8988T (cell line): ENCODE measurements at places on chromosomes 7 and 10.

DNA sequence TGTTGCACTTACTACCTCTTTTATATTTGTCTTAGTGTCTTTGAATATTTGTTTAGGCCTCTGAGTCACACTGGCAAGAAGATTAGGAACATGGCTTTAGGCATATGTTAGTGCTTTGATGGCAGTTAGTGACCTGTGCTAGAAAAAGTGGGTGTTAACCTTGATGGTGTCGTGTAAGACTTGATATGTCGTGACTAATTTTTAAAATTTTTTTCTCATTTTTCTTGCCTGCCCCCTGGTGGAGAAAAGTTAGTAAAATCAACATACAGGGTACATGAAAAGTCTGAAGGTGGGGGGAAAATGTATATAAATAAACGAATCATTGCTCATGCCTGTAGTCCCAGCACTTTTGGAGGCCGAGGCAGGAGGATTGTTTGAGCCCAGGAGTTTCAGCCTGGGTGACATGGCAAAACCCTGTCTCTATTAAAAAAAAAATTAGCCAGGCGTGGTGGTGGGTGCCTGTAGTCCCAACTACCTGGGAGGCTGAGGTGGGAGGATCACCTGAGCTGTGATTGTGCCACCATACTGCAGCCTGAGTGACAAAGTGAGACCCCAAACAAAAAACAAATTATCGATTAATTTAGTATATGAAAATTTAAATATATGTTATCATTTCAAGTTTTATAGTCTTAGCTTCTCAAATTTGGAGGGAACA, 44.6 kb downstream of the TAX1BP1 start:
- DNase-seq = no peak

DNA sequence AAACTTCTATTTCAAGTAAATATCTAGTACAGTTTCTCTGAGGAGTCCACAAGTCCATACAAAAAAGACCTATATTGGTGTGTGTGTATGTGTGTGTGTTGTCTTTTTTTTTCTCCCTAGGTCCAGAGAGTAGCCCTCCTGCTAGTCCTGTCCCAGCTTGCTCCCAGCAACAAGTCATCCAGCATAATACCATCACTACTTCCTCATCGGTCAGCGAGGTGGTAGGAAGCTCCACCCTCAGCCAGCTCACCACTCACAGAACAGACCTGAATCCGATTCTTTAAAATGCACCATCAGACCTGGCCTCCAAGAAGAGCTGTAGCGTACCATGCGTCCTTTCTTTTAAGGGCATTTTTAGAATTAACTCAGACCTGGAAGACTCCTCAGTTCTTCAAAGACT, 139.1 kb downstream of the TRIL start:
- DNase-seq = no peak

GRCh38 chr7:73451780-73452398, 18.3 kb downstream of the FZD9 start:
- DNase-seq = no peak

DNA sequence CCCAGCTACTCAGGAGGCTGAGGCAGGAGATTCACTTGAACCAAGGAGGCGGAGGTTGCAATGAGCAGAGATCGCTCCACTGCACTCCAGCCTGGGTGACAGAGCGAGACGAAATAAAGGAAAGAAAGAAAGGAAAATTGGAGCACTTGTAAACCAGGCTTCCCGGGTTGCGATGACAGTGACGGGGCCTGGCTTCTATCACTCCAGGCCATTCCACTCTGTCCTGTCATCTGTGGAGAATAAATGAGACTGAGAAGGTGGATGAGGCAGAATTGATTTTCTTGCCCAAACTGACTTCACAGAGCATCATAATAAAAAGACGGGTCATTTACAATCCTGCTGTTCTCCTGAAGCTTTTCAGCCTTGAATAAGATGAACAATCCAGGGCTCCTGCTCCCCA, 12.1 kb upstream of the KPNA7 start:
- DNase-seq = no peak

DNA sequence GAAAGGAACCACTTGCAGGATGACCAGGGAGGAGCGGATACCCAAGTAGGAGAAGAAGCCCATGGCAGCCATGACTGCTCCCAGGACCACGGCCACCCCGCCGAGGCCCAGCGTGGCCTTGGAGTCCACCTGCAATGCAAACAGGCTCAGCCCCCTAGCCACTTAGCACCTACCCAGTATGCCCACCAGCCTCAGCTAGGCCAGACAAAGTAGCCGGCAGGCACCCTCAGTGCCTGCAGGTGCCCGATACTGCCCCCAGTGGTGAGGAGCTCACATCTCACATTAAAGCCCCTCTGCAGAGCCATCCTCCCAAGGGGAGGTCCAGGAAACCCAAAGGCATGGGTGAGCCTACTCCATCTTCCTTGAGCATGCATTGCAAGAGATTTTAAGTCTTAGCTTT, 6.6 kb downstream of the NPC1L1 start:
- peak; percentile 81 for DNase-seq

GRCh38 chr7:1972744-1973143, 260.0 kb downstream of the MAD1L1 start:
- no peak for DNase-seq

DNA sequence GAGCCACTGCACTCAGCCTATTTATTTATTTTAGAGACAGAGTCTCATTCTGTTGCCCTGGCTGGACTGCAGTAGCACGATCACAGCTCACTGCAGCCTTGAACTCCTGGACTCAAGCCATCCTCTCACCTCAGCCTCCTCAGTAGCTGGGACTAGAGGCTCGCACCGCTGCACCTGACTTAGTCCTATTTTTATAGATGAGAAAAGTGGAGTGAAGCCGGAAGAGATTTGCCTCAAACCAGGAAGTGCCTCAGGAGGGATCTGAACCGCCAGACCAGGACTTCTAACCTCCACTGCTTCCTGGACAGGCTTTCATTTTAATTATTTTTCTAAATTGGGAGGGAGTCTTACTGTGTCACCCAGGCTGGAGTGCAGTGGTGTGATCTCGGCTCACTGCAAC, 17.5 kb upstream of the CLIP2 start:
- no peak for DNase-seq

GRCh38 chr7:89731751-89732445, 422.4 kb upstream of the STEAP1 start:
- DNase-seq = no peak

DNA sequence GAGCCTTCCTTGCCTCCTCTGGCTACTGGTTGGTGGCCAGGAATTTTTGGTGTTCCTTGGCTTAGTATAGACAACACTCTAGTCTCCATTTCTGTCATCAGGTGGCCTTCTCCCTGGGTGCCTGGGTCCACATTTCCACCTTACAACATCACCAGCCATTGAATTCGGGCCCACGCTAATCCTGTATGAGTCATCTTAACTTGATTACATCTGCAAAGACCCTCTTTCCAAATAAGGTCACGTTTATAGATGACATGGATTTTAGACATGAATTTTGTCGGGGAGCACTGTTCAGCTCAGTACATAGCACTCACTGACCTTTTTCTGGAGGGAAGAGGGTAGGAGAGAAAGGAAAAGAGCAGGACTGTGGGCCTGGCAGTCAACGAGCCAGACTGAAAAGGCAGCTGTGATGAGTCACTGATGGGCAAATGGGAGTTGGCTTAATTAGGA, 39.4 kb downstream of the MMRN2 start:
- DNase-seq = no peak

- DNase-seq = no peak
Observed at GRCh38 chr10:115937768-115938056, 335.3 kb downstream of the GFRA1 start.

DNA sequence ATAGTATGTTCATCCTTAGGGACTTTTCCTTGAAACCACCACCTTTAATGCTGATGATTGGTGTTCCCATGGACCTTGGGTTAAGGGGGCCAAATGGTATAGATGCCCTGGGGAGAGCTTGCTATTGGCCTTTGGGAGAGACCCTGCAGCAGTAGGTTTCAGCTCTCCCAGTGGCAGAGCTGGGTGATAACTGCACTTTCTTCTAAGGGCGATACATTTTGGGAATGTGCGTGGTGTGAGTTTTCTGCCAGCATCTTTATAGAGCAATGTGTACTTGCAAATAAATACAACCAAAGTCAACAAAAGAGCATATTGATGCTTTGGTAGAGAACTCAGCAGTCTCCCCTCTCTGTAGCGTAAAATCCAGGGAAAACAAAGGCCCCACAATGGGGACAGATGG, 404.1 kb downstream of the PAXIP1 start:
- no peak for DNase-seq

DNA sequence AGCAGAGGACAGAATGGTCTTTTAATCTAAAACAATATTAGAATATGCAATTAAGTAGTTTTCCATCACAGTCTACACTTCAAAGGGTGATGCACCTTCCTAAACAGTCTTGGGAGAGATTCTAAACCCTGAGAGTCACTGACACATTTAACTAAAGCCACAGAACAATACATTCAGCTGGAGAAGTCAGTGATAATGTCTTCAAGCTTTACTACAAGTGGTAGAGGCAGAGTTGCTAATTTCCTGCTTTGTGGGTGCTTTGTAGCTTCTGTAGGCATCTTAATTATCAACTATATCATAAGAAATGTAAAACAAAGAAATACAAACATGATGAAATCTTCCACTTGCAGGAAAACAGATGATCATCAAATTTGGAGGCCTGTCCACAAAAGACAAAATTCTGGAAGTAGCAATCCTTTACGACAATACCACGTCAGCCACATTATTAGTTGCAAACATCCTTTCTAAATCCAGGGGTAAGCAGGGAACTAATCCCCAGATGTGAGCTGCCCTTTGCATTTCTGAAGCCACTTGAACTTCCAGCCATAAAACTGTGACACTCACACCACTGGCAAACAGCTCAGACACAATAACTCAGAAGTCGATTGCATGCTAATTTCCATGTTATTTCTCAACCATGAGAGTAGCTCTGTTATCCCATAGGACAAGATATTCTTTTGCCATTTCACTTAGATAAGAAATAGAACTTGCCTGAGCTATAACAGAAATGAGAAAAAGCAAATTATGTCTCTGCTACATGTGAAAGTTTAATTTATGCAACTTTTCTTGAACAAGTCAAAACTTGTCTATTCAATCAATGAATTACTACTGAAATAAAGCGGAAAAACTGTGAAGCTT, 212.2 kb downstream of the FAM107B start:
- no peak for DNase-seq

DNA sequence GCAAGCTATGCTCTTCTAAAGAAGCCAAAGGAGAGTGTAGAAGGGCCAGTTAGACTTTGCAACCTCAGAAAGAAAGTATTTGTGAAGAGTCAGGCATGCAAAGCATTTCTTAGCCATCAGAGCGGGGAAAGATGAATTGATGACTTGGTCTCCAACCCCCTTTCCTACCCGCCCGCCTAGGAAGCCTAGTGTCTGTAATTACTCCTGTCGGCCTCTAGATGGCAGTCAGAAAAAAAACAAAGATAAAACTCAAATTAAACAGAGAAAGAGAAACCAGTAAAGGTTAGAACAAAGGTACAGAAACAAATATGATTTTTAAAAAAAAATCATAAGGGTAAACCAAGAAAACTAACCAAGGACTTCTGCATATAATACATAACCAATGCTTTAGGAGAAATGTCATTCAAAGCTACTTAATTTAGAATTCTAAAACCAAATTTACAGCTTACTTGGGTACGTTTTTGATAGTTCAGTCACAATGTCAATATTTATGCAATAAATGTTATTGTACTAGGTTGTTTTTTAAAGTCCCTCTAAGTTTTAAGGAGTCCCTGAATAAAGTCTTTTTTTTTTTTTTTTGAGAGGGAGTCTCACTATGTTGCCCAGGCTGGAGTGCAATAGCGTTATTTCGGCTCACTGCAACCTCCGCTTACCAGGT, 97.6 kb downstream of the LYZL1 start:
- no peak for DNase-seq

DNA sequence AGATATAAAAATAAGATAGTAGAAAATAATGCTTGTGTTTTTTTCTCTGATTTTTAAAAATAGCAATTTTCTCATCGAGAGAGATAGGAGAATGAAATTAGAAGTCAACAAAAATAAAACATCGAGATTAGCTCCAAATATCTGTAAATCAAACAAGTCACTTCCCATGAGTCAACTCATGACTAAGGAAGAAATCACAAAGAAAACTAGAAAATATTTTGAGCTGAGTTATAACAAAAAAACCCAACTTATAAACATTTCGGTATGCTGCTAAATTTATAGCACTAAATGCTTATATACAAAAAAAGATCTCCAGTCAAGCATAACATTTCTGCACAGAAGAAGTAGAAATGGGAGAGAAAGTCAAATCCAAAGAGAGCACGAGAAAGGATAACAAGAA, 140.1 kb downstream of the ITGA8 start:
- no peak for DNase-seq

DNA sequence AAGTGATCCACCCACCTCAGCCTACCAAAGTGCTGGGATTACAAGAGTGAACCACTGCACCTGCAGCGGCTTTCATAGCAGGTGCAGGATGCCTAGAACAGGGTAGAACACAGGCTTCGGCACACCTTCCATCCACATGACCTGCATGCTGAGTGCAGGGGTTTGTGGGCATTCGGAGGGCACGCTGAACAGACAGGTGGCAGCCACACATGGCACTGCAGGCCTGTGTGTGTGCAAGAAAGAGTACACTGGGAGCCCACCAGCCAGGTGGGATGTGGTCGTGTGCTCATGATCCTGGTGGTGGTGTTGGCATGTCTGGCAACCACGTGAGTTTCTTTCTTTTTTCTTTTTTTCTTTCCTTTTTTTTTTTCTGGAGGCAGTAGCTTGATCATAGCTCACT, 38.4 kb downstream of the GRID2IP start:
- no peak for DNase-seq

DNA sequence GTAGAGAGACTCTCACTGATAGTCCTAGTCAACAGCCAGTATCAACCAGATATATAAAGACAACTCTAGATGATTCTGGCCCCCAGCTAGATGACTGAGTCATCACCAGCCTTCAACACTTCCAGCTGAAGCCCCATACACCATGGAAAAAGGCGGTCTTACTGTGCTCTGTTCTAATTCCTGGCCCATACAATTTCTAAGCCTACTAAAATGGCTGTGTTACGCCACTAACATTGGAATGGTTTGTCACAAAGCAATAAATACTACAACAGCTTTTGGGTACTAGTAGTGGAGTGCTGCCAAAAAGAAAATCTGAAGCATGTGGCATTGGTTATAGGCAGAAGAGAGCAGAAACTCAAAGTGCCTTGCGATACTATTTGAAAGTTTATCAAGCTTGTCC, 13.0 kb upstream of the TES start:
- DNase-seq = no peak

DNA sequence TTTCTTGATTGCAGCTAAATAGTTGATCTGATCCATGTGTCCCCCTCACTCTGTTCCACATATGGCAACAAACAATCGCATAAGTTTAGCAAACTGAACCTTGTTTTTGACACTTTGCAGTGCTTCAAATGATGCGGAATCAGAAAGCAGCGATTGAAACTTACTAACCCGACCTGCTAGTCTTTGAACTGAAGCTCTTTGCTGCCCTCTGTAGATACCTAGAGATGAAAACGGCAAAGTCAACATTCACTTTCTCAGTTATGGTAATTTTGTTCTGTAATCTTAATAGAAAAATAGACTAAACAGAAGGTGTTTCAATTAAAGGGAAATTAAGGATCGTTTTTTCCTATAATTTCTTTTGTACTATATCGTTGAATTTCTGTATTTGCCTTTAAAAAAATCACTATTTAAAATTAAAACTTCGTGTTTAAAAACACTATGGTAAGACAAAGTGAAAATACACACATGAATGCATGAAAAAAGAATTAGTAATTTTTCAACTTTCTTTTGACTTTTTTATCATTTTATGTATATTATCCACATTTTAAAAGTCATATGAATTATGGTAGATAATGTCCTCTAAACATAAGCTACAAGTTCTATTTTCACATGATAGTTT, 276.5 kb downstream of the MAGI2 start:
- DNase-seq = no peak
